ENCODE measurements at places on chromosomes 1 and 21. TPM values are rescaled to one million over a fixed set of nuclear protein-coding genes. Genes with fewer than 3 reads are reported as not detected.

The S100A7A gene
- not detected for total RNA-seq

The TMOD4 gene
- total RNA-seq = 0.60 TPM

The PTPRU gene
- total RNA-seq = 14.8 TPM

The NUDT4B gene
- total RNA-seq = 1.6 TPM

The PRAMEF1 gene
- not detected for total RNA-seq

The KIF14 gene
- total RNA-seq = 2.0 TPM

The PARS2 gene
- 3.2 TPM for total RNA-seq

The RAB25 gene
- total RNA-seq = not detected

The CDCP2 gene
- not detected for total RNA-seq

The MYOC gene
- total RNA-seq = not detected

The GORAB gene
- 16.2 TPM for total RNA-seq

The ASCL5 gene
- total RNA-seq = not detected

The SPOCD1 gene
- total RNA-seq = 7.3 TPM

The FAM151A gene
- not detected for total RNA-seq

The PRAMEF10 gene
- not detected for total RNA-seq

The DUSP12 gene
- 19.3 TPM for total RNA-seq

Data from chondrocyte (in vitro differentiated cells).